ENCODE measurements at places on chromosomes 12 and 14.
A peak's percentile ranks its signal among the peaks of the same experiment; 100 is the strongest.

DNA sequence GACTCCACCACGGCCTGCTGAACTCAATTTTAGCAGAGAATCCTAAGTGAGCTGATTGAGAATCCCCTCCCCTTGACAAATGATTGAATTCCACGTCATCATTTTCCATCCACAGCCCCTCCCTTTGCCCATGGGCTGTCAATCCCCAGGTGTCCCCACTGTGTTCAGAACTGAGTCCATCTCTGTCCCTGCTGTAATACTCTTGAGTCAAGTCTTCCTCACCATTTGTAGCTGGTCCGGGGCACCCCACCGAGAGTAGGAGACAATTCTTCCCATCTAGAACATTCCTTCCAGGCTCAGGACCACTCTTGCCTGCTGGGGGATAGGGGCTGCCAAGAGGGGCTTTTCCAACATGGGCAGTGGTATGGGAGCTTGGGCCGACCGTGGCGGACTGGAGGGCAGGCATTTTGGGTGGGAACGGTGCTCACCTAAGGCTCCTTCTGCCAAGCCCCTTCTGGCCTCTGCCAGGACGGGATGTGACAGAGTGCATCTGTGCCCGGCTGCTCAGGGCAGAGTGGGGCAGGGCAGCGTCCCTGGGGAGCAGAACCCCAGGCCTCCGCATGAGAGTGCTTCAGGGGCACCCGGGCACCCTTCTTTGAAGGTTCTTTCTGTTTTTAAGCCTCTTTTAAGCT, 218.1 kb upstream of the RTL1 start:
- DNase-seq: no peak

DNA sequence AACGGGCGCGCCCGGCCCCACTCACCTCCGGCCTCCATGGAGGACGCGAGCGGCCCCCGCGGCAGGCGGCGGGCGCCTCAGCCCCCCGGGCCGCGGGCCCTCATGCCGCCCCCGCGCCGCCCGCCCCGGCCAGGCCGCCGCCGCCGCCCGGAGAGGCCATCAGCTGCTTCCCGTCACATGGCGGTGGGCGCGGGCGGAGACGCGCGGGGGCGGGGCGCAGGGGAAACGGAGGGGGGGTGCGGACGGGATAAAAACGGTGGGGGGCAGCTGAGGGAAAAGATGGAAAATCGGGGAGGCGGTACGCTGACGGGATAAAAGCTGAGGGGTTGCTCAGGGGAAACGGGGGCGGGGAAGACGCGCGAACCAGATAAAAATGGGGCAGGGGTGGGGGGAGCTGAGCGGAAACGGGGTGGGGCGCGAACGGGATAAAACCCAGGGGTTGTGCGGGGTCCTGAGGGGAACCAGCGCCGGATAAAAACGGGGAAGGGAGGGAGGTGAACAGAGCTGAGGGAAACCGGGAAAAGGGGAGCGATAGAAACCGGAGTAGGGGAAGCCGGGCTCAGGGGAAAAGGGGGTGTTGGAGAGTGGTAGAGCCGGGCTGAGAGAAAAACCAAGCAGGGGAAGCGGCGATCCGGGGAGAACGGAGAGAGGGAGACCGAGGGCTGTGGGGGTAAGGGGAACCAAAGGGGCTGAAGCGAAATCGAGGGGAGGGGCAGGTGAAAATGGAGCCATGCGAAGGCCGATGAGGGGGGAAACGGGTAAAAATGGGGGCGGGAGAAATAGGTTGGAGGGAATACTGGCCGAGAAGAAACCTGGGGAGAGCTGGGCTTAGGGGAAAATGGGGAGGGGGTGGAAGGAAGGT, at the start of gene WSB2:
TSS of gene WSB2 (minus strand) at position 169 of the 862 bp plus-strand sequence. CDS start at position 38, 131 bp downstream.
- peak; percentile 6 for DNase-seq

GRCh38 chr12:104758771-104759170, 199.3 kb downstream of the SLC41A2 start:
- no peak for DNase-seq

GRCh38 chr12:16243487-16244412, 33.7 kb downstream of the SLC15A5 start:
- DNase-seq: no peak

- no peak for DNase-seq
Observed at GRCh38 chr14:103122947-103123633, at the start of gene TNFAIP2. Gene TNFAIP2 (plus strand): TSS chr14:103123461. CDS start chr14:103126458, 2,997 bp downstream.

DNA sequence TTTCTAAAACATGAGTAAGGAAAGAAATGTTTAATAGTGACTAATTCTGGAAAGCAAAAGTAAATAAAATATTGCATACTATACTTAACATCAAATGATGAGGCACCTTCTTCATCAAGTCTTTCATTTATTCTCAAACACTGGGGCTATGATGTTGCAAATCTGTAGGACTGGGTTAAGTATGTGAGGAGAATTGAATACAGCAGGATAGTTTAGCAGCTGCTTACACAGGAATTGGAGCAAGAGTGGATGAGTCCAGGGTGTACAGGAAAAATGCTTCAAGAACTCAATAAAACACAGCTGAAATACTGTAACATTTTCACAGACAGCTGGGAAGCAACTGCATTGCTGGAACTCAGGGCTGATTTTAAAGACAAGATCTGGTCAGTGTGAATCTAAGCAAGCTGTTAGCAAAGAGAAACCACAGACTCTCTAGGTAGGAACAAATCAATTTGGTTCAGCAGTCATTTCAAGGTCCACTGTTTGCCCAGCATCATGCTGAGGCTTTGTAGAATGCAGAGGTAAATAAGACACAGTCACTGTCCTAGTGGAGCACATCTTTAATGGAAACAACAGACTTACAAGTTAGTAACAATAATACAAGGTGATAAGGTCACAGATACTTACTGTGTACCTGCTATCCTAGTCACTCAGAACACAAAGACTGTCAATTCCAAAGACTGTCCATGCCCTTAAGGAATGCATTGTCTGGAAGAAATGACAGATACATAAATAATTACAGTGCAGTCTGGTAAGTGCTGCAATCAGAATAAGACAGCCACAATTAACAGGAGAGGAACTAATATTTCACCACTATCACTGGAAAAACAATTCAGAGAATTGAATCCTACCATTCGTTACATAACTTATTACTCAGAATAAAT, 96.8 kb upstream of the DACT1 start:
- no peak for DNase-seq

- no peak for DNase-seq
Observed at GRCh38 chr12:68675101-68675842, 11.5 kb upstream of the NUP107 start.

- peak; percentile 80 for DNase-seq
Observed at GRCh38 chr14:97707603-97708002, 910.4 kb downstream of the VRK1 start.

DNA sequence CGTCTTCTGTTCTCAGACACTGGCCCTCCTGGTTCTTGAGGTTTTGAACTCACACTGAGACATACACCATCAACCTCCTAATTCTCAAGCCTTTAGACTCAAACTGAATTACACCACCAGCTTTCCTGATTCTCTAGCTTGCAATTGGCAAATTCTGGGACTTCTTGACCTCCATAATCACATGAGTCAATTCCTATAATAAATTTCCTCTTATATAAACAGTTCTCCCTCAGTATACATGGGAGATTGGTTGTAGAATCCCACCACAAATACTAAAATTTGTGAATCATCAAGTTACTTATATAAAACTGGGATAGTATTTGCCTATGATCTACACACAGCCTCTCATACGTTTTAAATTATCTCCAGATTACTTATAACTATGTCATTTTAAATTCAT, 162.2 kb downstream of the DIO2 start:
- DNase-seq: no peak

DNA sequence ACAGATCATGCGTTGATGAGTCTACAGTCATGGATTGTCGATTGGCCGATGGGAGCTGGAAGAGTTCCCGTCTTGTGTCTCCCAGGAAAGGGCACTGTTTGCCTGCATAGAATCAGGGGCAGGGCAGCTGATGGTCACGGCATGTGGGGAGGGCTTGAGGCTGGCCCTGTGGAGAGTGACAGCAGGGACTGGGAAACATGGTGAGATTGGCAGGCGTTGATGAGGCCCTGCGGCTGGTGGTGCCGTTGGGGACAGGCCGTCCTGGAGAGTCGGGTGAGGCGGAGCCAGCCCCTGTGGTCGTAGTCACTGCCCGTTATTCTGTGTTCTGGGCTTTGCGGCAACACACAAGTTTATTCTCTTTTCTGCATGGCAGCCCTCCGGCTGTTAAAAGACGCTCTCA, 52.9 kb downstream of the TECPR2 start:
- no peak for DNase-seq

- peak; percentile 46 for DNase-seq
Observed at GRCh38 chr12:15011162-15011561, 38.3 kb downstream of the PDE6H start.

DNA sequence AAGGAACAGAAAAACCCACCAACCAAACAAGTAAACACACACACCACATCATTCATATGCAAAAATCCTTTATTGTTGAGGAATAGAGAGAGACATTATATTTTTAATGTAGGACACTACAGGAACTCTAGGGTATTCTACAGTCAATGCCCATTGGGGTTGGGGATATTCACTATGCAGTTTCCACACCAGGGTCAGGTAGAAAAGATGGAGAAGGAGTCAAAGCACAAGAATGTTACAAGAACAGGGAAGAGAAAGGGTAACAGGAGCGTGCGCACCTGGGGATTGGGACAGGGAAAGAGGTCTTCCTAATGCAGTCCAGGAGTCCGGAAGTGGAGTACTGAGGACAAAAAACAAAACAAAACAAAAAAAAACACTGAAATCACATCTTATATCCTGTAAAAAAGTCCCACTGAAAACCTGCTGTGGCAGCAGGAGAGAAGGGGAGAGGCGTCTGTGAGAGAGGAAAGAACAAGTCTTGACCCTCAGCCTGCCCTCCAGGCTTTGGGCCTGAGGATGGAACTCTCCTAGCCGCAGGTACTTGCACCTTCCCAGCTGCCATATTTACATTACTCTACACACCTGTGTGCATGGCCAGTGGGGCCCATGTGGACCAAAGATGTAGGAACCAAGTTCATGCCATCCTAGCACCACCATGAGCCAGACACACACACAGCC, 3.7 kb upstream of the ZBTB39 start:
- no peak for DNase-seq

DNA sequence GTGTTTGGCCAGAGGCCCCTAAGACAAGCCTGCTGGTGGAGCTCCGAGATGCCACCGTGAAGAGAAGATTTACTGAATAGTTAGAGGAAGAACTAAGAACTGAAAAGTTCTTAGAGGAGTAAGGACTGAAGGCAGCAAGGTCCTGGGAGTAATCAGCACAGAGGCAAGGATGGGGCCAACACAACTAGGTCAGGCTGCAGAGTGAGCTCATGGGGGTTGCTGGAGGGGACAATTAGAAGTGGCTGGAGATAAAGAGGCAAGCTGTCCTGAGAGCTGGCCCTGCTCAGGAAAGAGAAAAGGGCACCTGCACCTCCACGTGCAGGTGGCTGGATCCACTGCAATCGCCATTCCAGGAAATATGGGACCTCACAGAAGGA, 52.7 kb downstream of the NFKBIA start:
- no peak for DNase-seq

DNA sequence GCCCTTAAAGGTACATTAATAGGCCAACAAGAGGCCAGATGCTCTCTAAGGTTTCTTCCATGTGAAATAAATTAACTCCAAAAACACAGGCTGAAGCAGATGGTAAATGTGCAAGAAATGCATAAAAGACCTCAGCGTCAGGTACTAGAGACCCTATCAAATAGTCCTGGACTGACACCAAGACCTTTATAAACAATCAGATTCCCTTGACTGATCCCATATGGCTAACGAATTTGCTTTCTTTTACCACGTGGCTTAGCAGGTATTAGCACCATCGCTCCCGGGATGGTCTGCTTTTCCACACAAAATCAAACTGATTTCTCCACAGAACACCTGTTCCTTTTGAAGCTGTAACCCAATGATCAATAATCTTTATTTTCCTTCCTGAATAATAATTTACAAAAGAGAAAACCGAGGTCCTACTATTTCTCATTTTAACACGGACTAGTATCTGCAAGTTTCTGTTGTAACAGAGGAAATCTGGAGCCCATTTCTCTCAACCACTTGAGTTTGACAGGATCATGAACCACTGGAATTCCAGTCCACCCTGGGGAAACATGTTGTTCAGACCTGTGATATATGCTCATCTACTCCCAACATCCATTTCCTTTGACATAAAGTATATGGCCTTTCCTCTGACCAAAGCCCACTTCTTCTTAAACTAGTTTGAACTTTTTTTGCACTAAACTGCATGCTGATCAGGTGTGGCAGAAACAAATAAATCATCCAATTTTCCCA, 48.2 kb upstream of the DAAM1 start:
- no peak for DNase-seq

DNA sequence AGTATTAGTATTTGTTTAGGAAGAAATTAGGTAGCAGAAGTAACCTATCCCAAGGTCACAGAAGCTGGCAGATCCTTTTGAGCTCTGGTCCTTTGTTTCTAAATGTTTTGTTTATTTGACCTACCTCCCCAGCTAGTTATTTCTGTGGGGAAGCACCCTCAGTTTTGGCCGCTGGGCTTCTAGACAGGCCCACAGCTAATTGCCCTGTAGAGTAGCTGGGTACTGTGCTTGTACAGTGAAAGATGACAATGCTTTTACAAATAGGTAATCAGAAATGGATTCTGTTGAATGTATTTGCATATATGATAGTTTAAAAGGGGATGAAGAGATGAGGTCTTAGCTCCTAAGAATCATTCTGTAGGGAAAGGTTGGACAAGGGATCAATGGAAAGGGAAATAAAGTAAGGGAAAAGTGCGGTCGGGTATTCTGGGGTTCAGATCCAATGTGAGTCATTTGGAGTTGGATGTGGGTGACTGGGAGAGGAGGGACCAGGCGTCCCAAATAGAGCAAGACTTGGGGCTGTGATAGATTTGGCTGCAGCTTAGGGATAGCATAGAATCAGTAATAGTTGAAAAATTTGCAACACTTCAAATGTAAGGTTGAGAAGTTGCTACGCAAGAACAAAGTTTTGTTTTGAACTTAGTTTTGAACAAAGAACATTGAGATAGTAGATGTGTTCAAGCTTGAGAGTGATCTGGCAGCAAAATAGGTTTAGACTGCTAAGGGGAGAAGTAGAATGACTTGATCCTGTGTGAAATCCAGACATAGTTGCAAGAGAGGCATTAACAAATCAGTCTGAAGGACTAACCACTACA, 3.6 kb downstream of the NUDT4 start:
- DNase-seq: no peak

DNA sequence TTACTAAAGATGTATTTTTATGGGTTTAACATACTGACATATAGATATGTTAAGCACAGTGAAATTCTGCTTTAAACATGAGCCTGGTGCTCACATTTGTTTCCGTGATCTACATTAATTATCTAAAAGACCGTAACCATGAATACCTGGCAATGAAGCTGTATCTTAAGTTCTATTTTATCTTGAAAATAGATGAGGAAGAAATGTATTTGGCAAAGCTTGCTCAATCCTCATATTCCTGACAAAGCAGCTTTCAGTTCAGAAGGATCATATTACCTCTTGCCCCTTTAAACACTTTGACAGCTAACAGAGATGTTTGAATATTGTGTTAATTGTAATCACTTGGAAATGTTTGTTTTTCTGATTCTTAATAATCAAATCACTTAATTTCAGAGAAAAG, 9.8 kb downstream of the EPYC start:
- no peak for DNase-seq

- peak; percentile 93 for DNase-seq
Observed at GRCh38 chr12:19894803-19895202, 455.5 kb downstream of the AEBP2 start.

All from MM.1S (cell line).